NCI-H510A (cell line): ENCODE measurements at places on chromosomes 7 and 10.

DNA sequence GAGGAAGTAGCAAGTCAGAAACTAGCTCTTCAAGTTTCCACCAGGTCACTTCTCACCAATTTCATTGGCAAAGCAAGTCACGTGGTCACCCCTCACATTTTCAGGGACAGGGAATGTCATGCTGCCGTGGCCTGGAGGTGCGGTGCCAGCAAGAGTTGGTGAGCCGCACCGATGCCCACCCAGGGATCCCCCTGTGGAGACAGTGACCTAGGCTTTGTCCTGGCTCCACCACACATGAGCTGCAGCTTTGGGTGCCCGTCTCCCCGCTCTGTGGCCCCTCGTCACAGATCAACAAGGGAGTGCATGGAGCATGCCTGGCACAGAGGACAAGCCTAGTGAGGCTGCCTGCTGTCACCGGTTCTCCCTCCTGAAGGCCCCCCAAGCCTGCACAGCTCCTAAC is 226.7 kb upstream of the PPP2R2D start:
- no peak for DNase-seq

DNA sequence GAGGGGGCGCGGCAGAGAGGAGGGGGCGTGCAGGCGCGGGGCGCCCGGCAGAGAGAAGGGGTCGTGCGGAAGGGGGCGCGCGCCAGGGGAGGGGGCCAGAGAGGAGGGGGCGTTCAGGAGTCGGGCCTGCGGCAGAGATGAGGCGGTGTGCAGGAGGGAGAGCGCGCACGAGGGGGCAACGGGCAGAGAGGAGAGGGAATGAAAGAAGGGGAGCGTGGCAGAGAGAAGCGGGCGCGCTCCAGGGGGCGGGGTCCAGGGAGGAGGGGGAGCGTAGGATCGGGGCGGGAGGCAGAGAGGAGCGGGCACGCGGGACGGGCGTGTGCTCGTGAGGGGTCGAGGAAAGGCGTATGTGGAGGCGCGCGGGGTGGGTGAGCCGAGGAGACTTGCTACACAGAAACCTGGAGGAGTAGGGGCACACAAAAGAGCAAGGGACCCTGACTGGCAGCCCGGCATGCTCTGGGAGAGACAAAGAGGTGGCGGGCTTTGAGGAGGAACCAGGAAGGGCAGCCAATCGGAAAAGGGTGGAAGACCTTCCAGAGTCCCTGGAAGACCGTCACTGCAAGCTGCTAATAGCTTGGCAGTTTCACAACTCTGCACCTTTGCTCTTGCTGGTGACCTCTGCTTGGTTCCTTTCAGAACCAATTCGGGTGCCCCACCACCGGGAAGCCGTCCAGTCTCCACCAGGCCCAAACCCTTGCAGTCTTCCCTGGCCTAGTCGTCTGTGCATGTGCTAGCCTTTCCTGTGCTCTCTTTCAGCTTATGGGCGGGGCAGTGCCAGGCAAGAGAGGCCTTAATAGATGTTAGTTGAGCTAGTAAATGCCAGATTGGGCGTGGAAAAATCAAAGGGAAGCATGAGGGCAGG is 639 bp downstream of the DYDC2 start:
- peak; percentile 72 for DNase-seq

DNA sequence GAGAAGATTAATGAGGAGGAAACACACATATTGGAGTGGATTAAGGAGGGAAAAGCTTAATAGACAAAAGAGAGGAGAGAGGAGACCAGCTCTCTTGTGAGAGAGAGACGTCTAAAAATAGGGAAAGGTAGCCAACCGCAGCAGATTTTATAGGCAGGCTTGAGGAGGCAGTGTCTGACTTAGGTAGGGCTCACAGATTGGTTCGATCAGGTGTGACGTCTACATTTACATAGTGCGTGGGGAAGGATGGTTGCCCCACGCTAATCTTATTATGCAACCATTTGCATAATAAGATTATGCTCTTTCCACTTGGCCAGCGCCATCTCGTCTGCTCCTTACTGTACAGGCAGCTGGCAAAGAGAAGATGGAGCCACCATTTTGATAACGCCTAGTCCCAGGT is 122.0 kb downstream of the MARCHF5 start:
- DNase-seq: no peak

DNA sequence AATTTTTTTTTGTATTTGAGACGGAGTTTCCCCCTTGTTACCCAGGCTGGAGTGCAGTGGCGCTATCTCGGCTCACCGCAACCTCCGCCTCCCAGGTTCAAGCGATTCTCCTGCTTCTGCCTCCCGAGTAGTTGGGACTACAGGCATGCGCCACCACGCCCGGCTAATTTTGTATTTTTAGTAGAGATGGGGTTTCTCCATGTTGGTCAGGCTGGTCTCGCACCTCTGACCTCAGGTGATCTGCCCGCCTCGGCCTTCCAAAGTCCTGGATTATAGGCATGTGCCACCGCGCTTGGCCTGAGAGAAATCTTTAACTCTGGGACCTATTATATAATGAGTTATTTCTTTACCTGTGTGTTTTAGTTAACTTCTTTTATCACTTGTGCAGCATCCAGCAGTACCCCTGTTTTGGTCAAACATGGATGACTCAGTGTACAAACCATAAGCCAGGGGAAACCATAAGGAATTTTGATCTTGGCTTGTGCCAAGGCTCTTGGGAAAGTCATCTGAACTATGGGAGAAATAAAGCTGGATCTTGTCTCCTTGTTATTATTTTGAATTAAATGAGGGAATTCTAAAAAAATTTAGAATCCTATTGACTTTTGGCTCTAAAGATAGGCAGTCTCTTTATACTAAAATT is 23.6 kb upstream of the ZRANB1 start:
- DNase-seq: no peak

DNA sequence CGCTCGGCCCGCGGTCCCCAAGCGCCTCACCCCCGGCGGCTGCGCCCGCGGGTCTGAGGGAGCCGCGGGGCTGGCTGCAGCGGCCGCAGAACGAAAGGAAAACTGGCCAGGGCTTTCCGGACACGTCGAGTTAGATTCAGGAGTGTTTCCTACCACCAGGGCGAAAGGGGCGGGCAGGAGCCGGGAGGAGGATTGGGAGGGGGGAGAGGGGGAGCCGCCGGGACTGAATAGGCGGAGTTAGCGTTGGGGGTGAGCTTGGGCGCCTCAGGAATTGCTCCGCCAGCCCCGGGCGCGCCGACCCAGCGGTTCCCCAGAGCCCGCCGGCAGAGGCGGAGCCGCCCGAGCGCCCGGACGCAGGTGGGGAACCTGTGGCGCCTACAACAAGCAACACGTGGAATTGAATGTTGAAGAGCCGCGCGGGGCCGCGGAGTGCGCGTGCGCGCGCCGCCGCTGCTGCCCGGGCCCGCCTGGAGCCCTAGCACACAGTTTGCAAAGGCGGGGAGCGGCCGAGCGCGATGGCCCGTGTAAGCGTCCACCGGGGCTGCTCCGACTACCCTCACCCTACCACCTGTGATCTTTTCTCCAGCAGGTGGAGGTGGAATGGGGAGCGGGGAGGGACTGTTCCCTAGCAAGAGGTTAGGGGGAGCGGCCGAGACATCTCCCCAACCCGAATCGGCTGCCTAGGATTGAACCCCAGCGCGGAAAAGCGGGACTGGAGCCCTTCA is at the start of gene CADPS2:
Gene CADPS2, minus strand, starts transcription at position 104 of the 725 bp plus-strand sequence. CDS start 123 bp downstream, outside the sequence.
- DNase-seq: peak; percentile 73

DNA sequence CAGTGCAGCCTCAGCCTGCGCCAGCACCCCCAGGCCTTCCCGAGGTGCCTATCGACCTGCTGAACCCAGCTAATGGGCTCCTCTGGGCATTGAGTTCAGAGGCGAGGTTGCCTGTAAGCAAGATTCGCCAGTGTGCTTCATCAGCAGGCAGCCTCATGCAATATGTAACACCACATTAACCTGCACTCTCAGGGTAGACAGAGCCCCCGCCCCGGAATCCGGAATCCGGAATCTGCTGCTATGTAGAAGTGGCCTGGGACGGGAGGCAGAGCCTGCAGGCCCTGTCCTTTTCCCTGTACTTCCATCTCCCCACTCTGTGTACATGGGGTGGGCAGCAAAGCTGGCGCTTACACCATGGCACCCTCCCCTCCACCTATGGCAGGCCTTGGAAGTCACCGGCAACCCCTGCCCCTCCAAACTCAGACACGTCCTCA is 83.9 kb upstream of the RET start:
- DNase-seq: no peak

DNA sequence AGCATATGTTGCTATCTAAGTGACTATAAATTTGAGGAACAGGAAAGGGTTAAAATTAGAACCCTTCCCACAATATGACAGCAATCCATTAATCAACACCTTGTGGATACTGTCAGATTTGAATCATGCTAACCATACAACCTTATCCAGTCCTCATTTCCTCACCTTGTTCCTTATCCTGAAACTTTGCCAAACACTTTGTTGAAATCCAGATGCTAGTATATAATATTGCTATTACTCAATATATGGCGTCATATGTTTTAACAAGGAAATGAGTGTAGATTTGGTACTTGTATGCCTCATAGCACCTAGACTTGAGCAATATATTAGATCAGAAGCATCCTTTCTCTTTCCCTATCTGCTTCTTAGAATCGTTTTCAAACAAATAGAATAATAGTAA is 66.3 kb upstream of the SLC25A13 start:
- DNase-seq: no peak

DNA sequence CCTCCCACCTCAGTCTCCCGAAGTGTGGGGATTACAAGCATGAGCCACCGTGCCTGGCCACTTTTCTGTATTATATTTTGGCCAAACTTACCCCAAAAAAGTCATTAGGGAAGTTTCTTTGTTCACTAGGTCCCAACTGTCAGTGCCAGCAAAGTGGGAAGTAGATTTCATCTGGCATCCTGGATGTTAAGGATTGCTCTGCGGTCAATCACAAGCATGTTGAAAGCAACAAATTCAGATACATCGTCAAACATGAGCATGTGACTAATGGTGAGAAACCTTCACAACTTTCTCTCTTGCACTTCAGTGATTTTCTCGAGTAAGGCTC is 14.3 kb upstream of the LRRC17 start:
- DNase-seq: no peak

GRCh38 chr10:24793648-24794379 is 70.1 kb upstream of the ARHGAP21 start:
- DNase-seq: no peak

DNA sequence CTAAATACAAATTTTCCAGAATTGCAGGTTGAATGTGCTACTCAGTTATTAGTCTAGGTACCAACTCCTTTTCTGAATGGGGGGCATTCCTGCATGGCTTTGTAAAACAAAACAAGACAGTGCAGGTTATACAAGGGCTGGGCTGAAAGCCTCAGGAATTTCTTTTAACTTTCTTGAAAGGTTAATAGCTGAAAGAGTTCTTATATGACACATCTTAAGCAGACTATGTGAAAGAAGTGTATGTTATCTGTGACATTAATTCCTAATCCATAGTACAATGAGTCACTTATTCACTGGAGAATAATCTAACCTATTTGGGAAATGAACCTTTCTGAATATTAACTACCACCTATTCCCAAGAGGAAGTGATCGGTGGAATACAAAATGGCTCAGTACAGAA is 115.6 kb upstream of the FAM133B start:
- no peak for DNase-seq

DNA sequence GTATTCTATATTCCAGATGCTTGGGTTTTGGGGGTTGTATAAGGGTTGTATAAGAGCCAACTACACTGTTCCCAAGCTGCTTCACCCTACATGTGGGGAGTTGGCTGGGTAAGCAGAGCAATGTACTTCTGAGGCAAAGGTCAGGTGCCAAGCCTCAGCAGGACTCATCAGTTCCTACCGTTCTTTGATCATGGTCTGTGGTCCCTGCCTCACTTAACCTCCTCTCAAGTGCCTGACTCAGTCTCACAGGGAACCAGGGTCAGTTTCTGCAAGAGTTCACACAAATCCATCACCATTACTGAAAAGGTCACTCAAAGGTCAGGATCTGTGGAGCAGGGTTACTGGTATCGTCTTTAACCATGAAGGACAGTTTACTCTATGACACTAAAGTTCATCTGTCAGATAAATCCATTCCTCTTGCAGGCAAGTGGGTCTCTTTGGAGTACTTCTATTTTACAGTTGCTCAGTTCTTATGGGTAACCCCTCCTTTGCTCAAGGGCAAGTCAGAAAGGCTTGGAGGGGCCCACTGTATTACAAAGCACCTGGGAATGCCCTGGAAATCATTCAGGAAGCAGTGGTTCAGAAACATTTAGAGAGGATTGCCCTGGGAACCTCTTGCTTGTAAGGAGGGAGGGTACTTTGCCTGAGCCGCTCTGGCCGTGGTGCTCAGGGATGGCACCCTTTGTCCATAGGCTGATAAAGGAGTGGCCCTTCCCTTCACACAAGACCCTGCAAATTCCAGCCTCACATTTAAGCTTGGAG is 184.3 kb upstream of the CDCA7L start:
- no peak for DNase-seq

GRCh38 chr10:92880233-92880861 is 32.0 kb downstream of the EXOC6 start:
- peak; percentile 7 for DNase-seq

GRCh38 chr10:107631876-107632275 is 467.4 kb upstream of the SORCS1 start:
- no peak for DNase-seq

DNA sequence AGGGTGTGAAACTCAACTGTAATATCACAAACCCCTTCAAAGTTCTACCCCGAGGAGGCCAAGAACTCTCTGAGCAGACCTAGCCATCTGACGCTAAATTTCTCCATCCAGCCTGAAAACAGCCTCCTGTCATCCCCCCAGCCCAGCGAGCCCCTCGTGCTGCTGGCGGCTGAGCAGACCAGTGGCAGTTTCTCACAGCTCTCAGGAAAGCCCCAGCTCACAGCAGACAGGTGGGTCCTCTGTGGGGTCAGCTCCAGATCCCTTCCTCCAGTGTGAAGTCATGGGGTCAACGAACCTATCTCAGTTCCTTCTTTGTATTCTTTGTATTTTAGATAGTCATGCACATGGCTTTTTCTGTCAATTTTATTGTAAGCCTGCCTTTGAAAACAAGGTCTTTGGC is 7.8 kb downstream of the GARIN1A start:
- no peak for DNase-seq

DNA sequence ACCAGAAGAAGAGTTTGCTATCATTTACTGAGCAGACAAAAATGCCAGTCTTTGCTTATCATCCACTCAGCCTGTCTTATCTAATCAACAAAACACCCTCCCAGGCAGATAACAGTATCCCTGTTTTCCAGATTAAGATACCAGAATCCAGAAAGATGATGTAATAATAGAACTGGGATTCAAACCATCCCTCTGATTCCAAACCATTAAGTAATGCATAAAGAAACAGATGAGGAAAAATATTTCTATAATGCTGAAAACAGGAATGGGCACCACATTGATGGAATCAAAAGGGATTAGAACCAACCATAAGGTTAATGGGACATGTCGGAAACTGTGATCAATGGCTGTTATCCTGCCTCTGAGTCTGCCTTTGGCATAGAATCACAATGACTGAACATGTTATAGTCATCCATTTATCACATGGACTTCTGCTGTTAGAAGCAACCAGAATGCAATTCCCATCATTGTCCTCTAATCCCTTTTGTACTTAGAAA is 92.1 kb upstream of the RSU1 start:
- DNase-seq: no peak
